Gastrocnemius medialis (tissue), 4 donors: ENCODE measurements at places on chromosomes 5 and 9. TPM values are rescaled to one million over a fixed set of nuclear protein-coding genes. Genes with fewer than 3 reads are reported as not detected.

SLCO6A1 gene
- total RNA-seq = not detected

TAF11L8 gene
- total RNA-seq = not detected

KIAA1191 gene
- total RNA-seq = 174 TPM

TMEM252 gene
- total RNA-seq = not detected

SPATA24 gene
- total RNA-seq = 6.8 TPM

WDR36 gene
- 18.3 TPM for total RNA-seq

OTP gene
- total RNA-seq = not detected

USP20 gene
- total RNA-seq = 14.3 TPM

FAXDC2 gene
- 4.4 TPM for total RNA-seq

CAMK4 gene
- 1.0 TPM for total RNA-seq

LAMC3 gene
- total RNA-seq = 0.20 TPM

DNA sequence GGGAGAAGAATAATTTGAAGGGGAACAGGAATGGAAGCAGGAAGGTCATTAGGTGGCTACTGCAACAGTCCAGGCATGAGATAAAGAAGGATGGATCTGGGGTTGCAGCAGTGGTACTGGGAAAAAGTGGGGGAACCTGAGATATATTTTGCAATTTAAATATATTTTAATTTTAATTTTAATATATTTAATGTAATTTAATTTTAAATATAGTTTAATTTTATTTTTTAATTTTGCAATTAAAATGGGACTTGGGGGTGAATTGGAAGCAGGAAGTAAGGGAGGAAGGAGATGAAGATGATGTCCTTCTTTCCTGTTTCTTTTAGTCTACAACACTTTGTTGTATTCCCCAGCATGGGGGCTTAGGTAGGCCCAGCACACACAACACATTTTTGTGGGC, 369.8 kb downstream of the GADD45G start:
- DNase-seq = no peak

DNA sequence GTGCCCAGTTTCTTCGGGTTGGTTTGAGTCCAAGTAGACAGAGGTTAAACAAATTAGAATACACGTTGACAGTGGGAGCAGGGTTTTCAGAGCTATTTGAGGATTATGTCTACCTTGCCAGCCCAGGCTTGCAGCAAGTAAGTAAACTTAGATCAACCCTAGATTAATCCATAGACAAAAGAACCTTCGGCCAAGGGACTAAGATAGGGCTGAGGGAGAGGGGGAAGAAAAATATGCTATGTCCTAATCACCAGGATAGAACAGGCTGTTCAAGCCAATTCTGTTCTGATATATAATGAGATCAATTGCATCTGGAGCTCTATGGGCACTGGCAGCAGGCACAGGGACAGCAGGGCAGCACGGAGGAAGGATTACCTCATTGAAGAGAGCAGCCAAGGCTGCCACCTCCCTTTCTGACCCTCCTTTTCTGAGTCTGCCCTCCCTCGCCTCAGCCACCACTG, 377.7 kb downstream of the PIK3R1 start:
- DNase-seq = no peak

- DNase-seq = no peak
Observed at GRCh38 chr9:6184749-6185645, 30.6 kb upstream of the IL33 start.

GRCh38 chr5:168701641-168702040, 122.5 kb upstream of the PANK3 start:
- no peak for DNase-seq

DNA sequence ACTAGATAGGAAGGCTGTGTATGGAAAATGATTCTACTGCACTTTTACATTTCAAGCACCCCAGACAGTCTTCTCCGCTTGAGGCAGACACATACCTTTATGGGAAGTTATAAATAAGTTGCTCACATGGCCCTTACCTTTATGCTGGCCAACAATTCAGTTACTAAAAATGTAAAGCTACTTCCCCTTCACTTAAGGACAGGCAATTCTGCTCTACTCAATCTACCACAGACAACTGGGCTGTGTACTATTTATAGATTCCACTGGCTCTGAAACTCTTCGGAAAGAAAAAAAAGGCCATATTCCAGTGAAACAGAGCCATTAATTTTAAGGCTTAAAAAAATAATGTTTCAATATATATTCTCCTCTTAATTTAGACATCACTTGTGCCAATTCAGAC, 59.4 kb downstream of the ELAVL2 start:
- no peak for DNase-seq

GRCh38 chr9:70255486-70255885, 3.3 kb upstream of the SMC5 start:
- no peak for DNase-seq

DNA sequence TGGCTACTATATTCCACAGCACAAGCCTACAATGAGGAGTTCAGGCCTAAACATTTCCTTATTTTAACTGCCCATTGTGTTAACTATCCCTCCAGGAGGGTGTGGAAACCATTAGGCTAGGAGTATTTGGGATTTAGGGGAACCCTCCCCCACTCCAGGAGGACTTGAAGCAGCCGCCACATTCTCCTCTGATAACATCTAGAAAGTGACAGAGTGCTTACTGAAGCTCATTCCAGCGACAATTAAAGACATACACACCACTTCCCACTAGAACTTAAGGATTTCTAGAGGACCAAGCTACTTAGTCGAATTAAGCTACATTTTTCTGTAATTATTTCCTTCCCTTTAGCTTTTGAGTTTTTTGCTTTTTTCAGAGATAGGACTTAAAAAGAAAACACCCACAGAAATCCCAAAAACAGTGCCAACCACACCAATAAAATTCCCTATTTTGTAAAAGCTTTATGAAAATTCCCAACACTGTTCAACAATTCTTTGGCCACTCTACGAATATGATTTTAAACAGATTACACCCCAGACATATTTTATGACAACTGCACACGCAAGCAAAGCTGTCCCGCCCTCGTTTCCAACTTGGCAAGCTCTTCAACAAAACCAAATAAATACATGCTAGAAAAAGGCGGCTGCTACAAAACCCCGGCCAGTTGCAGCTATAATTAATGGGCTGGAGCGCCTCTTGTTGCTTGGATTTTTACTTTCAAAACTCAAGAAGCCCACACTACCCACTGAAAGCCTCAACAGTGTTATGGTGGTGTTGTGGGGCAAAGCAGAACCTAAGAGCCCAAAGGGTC, 4.5 kb downstream of the ROR2 start:
- DNase-seq = no peak

DNA sequence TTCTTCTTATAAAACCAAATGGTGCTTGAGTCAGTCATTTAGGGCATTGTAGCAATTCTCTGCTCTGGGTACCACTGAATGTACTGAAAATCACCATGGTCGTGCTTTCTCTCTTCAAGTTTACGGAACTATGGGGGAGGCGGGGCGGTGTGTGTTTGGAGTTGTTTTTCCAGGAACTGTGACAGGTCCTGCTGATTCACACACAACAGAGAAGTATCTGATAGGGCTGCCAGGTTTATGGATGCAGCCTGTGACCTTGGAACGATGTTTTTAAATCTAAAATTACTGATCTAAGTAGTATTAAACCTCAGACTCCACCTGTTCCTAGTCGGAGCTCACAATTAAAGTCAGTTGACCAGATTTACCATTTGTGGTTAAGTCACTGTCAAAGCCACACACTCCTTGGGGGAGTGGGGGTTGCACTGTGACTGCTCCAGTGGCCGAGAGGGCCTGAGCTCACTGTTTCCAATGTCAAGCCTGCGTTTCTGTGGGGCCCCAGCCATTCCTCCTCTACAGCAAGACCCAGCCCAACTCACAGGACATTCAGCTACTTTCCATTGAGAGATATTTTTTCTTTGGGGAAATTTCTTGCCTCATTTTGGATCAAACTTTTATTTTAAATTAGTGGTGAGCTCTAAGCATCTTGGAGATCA, 44.4 kb downstream of the GADD45G start:
- DNase-seq = no peak

DNA sequence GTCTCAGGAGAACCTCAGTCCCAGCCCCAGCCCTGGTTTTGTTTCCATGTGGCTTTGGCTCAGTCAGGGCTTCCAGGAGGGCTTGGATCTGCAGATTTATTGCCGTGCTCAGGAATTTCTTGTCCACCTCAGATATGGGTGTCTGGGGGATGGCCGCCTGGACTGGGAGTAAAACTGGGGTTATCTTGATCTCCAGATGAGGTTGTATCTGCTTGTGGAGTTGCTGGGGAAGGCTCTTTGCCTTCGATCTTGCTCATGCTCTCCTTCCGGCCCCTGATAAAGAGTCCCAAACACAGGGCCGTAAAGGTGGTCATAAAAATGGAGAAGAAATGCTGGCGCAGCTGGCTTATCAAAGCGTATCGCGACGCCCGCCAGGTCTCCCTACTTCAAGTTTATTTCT, 17.8 kb upstream of the PITX1 start:
- DNase-seq = no peak

DNA sequence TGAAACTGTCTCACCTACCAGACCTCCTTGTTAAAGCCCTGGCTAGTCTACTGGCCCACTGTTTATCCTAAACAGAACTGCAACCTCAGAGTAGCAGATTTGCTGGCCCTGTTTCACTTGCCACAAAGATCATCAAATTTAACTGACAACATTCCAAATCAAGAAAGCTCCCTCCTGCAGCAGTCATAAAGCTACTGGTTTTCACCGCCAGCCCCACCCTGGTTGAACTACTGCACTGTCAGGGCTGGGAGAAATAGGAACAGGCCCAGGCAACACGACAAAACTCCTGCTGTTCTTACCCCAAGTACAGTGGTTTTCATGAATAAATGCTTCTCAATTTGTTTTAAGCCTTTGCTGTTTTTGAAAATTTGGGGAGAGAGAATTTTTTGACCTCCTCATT, 63.0 kb downstream of the NR6A1 start:
- no peak for DNase-seq

- no peak for DNase-seq
Observed at GRCh38 chr5:172453986-172454357, 353 bp downstream of the SH3PXD2B start.

- DNase-seq = no peak
Observed at GRCh38 chr5:54703565-54704255, 186.2 kb downstream of the SNX18 start.

DNA sequence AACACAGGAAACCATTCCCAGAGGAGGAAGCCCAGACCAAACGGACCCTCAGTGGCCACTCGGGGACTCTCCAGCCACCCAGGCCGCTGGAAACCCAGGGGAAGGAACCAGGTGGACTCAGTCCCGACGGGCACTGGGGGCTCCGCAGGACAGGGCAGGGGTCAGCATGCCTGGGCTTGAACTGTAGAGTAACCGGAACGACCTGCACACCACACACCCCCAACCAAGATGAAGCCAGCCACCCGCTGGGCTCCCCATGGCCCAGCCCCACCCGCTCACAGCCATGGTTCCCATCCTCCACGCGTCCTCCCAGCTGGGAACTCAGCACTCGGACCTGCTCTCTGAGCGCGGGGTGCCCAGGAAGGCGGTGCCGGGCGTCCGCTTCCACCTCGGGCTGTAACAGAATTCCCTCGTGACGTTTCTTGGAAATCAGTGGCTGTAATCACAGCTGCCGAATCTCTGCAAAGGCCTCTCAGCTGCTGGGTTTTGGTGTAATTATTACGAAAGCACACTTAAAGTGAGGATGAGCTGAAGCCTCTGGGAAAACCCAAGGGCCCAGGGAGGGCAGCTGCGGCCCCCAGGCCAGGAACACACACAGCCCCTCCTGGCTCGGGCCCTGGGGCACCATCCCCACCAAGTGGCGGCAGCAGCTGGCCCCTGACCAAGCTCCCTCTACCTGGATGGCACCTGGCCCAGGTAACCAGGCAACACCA, 13.8 kb downstream of the NACC2 start:
- DNase-seq = peak; percentile 42

DNA sequence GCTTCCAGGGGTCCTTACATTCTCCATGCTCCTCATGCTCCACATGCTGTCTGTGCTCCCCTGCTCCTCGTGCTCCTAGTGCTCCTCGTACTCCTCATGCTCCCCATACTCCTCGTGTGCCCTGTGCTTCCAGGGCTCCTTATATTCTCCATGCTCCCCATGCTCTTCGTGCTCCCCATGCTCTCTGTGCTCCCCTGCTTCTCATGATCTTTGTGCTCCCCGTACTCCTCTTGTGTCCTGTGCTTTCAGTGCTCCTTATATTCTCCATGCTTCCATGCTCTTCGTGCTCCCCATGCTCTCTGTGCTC, 51.9 kb downstream of the TRIP13 start:
- no peak for DNase-seq

- DNase-seq = no peak
Observed at GRCh38 chr5:44001675-44002380, 387.4 kb downstream of the FGF10 start.

DNA sequence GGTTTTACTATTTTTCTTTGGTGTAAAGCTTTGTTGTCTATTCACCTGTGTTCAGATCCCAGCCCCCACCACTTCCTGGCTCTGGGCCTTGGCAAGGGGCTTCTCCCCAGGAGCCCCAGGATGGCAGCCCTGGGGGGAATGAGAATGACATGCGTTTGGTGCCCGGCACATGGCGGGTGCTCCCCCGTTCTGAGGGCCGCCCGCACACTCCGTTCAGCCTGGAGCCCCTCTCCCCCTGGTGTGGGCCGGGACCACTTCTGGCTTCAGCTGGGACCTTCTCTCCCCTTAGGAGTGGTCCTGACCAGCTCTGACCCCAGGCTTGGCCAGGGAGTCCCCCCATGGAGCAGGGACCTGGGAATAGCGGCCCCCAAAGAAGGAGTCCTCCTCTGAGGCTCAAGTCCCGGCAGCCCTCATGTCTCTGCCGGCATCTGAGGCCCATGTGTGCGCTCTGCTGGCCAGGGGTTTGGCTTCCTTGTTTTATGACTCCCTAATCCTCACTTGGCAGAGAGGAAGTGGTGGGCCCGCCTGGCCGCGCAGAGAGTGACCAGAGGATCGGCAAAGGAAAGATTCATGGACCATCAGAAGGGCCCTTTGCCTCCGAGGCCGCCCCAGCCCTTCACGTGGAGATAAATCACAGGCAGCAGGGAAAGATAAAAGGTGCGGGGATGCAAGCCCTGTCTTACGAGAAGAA, 57.0 kb upstream of the LMX1B start:
- no peak for DNase-seq

- no peak for DNase-seq
Observed at GRCh38 chr9:129598089-129598596, 22.8 kb downstream of the C9orf50 start.

DNA sequence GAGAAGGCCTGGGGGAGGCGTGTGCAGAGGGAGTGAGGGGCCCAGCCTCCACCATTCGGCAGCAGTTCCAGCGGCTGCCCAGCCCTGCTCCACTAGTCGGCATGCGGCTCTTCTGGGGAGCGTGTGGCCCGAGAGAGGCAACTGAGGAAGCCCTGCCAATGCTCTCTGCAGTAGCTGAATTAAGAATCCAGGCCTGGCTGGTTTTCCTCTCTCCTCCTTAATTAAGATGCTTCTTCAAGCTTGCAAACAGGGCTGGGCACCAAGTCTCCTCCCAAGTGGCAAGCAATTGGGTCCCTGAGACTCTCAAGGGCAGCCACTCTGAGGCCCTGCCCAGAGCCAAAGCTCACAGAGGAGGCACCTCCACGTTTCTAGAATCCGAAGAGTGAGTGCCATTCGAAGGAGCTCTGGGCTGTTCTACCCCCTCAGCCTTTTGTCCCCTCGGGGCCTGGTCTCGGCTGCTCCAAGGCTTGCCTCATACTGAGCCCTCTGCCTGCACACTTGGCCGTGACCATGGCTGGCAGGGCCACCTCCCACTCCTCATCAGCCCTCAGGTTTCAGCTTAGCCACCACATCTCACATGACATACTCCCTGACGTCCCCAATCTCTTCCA, 75.4 kb upstream of the LRRTM2 start:
- no peak for DNase-seq

- no peak for DNase-seq
Observed at GRCh38 chr5:131163276-131164119, 1.6 kb downstream of the HINT1 start.
